Stimulated activated CD4-positive, alpha-beta T cell treated with anti-CD3 and anti-CD28 coated beads, TNF-alpha, amount 100 ng/mL, for 1 hour (primary cell): ENCODE measurements at places on chromosomes 4 and X.

DNA sequence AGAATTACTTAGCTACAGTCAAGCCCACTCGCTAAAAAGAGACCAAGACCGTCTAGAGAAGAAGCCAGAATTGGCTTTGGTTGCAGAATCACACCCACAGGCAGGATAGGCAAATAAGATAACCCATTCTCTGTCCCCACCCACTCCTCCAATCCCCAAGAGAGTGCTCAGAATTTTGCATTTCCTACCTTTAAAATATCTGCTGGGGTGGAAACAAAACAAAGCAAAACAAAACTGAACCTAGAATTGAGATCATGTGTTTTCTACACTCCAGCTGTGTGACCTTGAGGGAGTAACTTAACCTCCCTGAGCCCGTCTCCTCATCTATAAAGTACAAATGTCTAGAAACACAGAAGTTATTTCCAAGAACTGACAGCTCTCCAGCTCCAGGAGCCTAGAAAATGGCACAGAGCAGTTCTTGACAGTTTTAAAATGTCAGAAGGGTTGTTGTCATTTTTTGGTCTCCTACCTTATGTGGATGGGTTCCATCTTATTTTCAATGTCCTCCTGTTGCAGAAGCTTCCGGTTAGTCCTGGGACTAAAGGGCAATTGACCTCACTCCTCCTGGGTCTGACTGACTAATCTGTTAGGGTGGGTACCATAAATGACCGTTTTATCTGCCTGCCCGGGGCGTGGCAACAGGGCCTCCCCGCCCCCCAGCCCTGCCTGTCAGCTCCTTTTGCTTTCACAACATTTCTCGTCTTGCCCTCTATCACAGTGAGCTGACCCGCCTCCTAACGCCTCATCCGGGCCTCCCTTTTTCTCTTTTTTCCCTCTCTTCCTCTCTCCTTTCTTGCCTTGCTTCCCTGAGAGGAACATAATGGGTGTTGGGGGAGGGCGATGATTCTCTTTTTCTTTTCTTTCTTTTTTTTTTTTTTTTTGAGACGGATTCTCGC, 114.0 kb downstream of the RBM47 start:
- DNase-seq, result no peak

- DNase-seq, result no peak
Observed at GRCh38 chr4:99117876-99118693, 26.0 kb downstream of the ADH4 start.

DNA sequence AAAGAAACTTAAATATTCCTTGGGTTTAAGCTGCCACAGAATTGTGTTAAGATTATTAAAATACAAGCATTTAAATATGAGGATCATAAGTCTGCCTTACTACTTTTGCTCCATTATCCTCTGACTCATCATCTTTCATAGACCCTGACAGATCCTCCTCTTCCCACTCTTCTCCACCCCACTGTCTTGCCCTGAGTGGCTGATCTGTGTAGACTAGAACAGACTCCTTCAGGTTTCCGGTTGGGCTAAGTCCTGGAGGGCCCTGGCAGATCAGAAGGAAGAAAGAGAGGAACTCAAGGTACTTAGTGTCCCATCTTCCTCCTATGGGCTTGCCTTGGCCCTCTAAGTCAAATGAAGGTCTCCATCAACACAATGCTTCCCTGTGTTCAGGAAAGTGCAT, 30.7 kb downstream of the PALLD start:
- DNase-seq, result no peak

DNA sequence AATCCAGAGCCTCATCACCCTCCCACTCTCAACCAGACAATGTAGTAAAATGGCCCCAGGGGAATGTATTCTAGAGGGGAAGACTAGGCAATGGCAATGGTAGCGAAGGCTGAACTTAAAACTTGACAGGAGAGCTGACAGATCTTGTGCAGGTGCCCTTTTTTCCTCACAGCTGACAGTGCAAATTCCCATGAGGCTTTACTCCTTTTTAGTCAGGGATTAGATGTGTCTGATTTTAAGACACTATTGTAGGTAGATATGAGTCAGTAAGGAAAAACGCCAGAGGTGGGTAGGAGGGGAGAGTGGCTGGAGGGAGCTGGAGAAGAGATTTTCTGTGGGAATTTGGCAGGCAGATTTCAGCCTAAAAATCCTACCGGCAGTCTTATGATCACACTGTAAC, 10.7 kb downstream of the CAPN6 start:
- no peak for DNase-seq

GRCh38 chr4:8410066-8410625, 30.4 kb downstream of the ACOX3 start:
- DNase-seq, result no peak

DNA sequence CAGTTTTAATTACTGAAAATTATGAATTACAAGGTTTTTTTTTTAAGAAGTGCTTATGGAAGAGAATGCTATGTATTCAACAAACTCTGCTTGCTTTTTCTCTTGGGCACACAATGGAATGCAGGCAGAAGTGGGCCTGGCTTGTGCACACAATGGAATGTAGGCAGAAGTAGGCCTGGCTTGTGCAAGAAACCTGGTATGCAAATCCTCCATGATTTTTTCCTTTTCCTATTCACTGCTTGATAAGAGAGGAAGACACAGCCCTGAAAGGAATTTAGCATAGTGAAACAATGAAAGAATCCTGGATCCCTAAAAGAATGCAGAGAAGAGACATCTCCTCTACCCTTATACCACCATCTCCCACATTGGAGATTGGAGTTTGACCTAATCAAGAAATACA, 138.4 kb downstream of the COL25A1 start:
- no peak for DNase-seq

DNA sequence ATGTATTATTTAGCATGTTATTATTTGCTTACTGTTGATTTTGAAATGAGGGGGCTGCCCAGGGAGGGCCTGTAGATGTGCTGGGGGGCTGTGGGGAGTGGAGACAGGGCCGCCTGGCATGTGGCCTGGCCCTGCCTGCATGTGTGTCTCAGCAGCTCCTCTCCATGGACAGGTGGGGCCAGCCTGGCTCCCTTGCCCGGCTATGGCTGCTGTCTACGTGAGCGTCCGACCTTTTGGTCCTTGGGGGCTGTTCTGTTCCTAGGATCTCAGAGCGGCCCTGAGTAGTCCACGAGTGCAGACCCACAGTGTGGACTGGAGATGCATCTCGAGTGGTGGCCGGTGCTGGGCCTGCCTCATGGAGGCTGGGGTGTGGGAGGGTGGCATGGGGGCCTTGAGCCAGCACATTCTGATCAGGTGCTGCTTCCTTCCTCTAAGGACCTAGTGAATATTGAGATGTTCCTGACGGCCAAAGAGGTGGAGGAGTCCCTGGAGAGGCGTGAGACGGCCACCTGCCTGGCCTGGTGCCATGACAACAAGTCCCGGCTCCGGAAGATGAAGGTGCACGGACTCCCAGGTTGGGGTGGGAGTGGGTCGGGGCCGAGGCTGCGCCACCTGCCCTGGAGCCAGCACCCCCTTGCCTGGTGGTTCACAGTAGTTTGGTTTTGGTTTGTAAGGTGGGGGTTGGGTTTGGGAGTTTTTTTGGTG, 24.9 kb upstream of the UVSSA start:
- DNase-seq, result no peak

DNA sequence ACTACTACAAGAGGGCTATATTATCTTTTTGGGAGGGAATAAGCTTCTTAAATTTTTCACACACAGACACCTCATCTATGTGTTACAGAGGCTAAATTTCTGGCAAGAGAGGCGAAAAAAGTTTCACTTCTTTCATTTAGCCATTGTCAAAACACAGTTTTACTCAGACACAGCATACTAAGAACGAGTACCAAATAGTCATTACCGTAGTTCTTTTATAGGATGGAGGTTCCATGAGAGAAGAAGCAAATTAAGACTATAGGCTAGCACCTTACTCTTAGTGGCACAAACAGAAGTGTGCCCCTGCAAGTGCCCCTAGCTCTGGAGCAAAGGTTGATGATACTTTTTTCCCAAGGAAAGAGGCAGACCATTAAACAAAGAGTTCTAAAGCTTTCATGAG, 26.2 kb downstream of the UGT2B7 start:
- DNase-seq, result no peak
